ENCODE measurements at places on chromosomes 5 and 9.
A peak's percentile ranks its signal among the peaks of the same experiment; 100 is the strongest.

DNA sequence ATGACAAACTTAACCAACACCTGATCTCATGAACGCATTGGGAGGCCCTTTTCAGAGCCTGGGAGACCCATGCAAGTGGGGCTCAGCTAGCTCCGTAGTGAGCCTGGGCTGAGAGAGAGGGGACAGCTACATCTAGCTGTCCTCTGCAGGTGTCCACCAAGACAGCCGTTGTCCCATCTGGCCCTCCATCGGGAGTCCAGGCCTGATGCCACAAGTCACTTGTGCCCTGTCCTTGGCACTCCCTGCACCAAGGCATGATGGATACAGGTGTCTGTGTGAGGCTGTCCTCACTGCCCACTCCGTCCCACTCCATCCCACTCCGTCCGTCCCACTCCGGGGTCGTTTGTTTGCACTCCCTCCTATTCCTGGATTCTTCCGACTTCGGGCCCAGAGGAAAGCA is 2.5 kb upstream of the EDF1 start:
- H3K36me3 ChIP-seq, result no peaks in the 10 kb centered on the region
- no peak overlapping the region for H3K27ac ChIP-seq
- DNase-seq, result no peak

DNA sequence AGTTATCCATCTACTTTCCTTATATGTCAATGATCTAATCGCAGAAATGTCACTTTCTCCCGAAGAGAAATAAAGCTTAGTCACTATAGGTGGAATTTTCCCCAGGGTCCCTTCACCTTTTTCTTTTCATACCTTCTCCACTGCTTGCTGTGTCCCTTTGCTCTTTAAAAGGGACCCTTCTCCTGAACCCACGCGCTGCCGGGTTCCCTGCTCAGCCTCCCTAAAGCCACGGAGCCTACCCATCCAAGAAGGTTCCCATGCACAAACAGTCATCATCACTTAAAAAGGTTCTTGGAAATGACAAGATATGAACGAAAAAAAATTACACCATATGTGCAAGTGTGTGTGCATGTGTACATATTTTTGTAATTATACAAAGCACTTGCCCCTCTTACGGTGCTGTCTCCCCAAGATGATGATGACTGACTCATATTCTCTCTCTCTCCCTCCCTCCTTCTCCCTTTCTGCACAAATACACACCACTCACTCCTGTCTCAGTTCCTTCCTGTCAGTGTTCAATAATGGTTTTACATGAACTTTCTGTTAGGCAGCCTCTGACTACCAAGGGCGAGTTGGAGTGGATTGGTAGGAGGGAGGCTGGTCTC is 1.5 kb upstream of the PTPRD start:
- no peak for DNase-seq
- H3K27me3 ChIP-seq, result peaks cover 5% of the 10 kb centered on the region
- H3K36me3 ChIP-seq, result no peaks in the 10 kb centered on the region
- H3K4me3 ChIP-seq, result no peak overlapping the region
- H3K4me1 ChIP-seq, result no peaks in the 10 kb centered on the region

DNA sequence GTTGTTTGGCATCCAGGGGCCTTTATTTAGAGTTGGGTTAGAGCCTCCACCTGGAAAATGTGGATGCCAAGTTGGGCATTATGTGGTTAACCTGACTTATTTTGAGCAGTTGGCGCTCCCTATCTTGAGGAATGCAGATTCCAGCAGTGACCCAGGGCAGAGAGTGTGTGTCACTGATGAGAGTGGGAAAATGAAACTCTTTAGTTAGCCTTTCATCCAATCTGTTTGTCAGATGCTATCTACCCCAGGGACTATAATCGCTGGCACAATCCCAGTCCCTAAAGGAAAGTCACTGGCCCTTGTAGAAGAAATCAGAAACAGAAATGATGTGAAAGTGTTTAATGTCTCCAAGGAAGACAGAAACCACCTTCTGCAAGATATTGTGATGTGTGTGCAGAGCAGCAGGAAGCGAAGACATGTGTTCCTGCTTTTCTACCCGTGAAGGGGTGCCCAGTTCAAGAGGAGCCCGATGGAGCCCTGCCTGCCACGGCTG is 10.2 kb upstream of the STING1 start:
- H3K27ac ChIP-seq, result no peak overlapping the region
- no peaks in the 10 kb centered on the region for H3K27me3 ChIP-seq
- no peaks in the 10 kb centered on the region for H3K4me1 ChIP-seq
- H3K4me3 ChIP-seq, result no peak overlapping the region
- H3K36me3 ChIP-seq, result no peaks in the 10 kb centered on the region

GRCh38 chr9:125971050-125971449 is 223.9 kb downstream of the PBX3 start:
- no peaks in the 10 kb centered on the region for H3K36me3 ChIP-seq
- H3K4me1 ChIP-seq, result no peaks in the 10 kb centered on the region
- no peak overlapping the region for H3K27ac ChIP-seq
- no peak for DNase-seq
- H3K4me3 ChIP-seq, result no peak overlapping the region

DNA sequence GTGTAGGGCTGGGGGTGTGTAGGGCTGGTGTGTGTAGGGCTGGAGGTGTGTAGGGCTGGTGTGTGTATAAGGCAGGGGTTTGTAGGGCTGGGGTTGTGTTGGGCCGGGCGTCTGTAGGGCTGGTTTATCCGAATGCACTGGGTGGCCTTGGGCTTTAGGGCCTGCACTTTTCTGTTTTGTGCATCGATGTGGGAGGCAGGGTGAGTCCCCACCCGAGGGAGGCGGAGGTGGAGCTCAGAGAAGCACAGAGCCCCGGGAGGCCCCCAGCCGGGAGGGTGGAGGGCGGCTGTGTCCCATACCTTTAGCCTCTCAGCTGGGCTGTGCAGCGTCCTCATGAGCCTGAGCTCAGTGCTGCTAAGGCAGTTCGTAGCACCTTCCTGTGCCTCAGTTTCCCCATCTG is 13.5 kb downstream of the COL5A1 start:
- H3K27me3 ChIP-seq, result no peaks in the 10 kb centered on the region
- H3K36me3 ChIP-seq, result no peaks in the 10 kb centered on the region
- no peaks in the 10 kb centered on the region for H3K4me1 ChIP-seq
- no peak for DNase-seq
- no peak overlapping the region for H3K4me3 ChIP-seq
- no peak overlapping the region for H3K27ac ChIP-seq

DNA sequence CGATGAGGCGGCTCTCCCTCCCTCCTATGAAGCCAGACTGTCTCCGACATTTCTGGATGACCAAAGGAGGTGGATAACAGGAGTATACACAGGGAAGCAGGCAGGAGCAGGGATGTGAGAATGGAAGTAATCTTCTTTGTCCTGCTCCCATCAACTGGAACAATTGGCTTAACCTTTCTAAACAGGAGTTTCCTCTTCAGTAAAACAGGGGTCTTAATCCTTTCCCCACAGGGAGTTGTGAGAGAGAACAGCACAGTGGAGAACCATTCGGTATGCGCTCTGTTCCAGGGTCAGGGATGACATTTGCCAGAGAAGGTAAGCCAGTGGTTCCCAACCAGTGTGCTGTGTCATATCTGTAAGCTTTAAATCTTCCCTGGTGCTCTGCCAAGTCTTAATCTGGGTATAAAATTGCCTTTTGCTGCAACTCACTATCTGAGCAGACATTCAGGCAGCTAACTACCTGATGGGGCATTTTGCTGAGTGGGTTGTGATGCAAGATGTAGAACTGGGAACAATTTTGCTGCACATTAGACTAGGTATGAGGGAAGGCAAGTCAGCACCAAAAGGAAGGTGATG is 294.8 kb upstream of the KIF2A start:
- DNase-seq, result no peak
- H3K27me3 ChIP-seq, result no peaks in the 10 kb centered on the region
- H3K36me3 ChIP-seq, result no peaks in the 10 kb centered on the region
- no peak overlapping the region for H3K27ac ChIP-seq
- no peak overlapping the region for H3K4me3 ChIP-seq

DNA sequence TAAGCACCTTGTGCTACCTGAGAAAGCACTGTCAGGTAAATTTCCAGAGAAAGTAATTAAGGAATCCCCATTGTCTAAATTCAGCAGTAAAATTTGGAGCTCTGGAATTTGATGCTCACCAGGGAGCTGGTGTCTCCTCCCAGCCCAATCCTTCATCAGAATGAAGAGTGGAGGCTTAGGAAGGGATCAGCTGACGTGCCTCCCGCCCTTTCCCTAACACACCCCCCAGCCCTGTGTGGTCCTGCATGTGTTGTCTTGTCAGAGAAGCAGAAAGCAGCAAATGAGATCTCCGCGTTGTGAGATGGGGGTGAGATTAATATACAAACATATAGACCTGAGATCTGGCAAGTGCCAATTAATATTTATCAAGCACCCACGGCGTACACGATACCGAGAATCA is 26.9 kb upstream of the BARHL1 start:
- no peak overlapping the region for H3K27ac ChIP-seq
- H3K4me3 ChIP-seq, result no peak overlapping the region
- H3K27me3 ChIP-seq, result peaks cover 2% of the 10 kb centered on the region
- no peaks in the 10 kb centered on the region for H3K36me3 ChIP-seq
- no peaks in the 10 kb centered on the region for H3K4me1 ChIP-seq

- no peak overlapping the region for H3K27ac ChIP-seq
- peak overlapping the region; percentile 98 for H3K4me3 ChIP-seq
- no peaks in the 10 kb centered on the region for H3K27me3 ChIP-seq
- peak; percentile 50 for DNase-seq
- no peaks in the 10 kb centered on the region for H3K36me3 ChIP-seq
Measured at GRCh38 chr5:16934123-16934522, 2.0 kb downstream of the MYO10 start.

GRCh38 chr5:126126574-126126973 is 296.6 kb upstream of the GRAMD2B start:
- no peak overlapping the region for H3K27ac ChIP-seq
- H3K4me3 ChIP-seq, result no peak overlapping the region
- no peaks in the 10 kb centered on the region for H3K27me3 ChIP-seq

- no peaks in the 10 kb centered on the region for H3K36me3 ChIP-seq
- no peaks in the 10 kb centered on the region for H3K27me3 ChIP-seq
- no peak overlapping the region for H3K4me3 ChIP-seq
- no peak for DNase-seq
- H3K4me1 ChIP-seq, result no peaks in the 10 kb centered on the region
Measured at GRCh38 chr5:132251220-132251725, 6.2 kb upstream of the PDLIM4 start.

- H3K27ac ChIP-seq, result no peak overlapping the region
- H3K36me3 ChIP-seq, result no peaks in the 10 kb centered on the region
- H3K27me3 ChIP-seq, result no peaks in the 10 kb centered on the region
- no peak for DNase-seq
- no peaks in the 10 kb centered on the region for H3K4me1 ChIP-seq
Measured at GRCh38 chr5:98535901-98536300, 237.6 kb upstream of the RGMB start.

GRCh38 chr9:98191181-98191608 is 1.2 kb downstream of the CORO2A start:
- no peaks in the 10 kb centered on the region for H3K36me3 ChIP-seq
- DNase-seq, result no peak
- H3K4me3 ChIP-seq, result peak overlapping the region; percentile 63
- H3K27ac ChIP-seq, result peak overlapping the region; percentile 93

GRCh38 chr5:134450374-134450773 is 38.7 kb upstream of the CDKN2AIPNL start:
- H3K4me3 ChIP-seq, result no peak overlapping the region
- no peak for DNase-seq
- no peaks in the 10 kb centered on the region for H3K36me3 ChIP-seq
- no peaks in the 10 kb centered on the region for H3K27me3 ChIP-seq

DNA sequence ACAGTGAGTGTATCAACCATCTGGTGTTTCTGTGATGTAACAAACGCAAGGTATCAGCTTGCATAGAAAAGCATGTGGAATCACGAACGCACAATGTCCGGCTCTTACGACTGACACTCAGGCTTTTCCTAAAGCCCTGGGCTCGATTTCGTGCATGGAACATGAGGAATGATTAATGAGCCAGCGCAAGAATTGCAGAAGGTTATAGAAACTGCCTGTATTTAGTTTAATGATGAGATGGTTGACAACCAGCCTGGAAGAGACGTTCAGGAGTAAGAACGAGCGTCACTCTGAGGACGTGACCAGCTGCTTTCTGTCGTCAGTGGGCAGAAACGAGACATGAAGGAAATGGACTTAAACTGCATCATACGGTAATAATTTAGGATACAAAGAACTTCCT is 497.6 kb downstream of the IRX1 start:
- no peak for DNase-seq
- no peak overlapping the region for H3K27ac ChIP-seq
- H3K27me3 ChIP-seq, result no peaks in the 10 kb centered on the region
- H3K4me3 ChIP-seq, result no peak overlapping the region
- H3K36me3 ChIP-seq, result no peaks in the 10 kb centered on the region

- DNase-seq, result no peak
- H3K27ac ChIP-seq, result no peak overlapping the region
- H3K27me3 ChIP-seq, result no peaks in the 10 kb centered on the region
- no peaks in the 10 kb centered on the region for H3K4me1 ChIP-seq
Measured at GRCh38 chr5:145718956-145719355, 116.2 kb downstream of the PRELID2 start.

DNA sequence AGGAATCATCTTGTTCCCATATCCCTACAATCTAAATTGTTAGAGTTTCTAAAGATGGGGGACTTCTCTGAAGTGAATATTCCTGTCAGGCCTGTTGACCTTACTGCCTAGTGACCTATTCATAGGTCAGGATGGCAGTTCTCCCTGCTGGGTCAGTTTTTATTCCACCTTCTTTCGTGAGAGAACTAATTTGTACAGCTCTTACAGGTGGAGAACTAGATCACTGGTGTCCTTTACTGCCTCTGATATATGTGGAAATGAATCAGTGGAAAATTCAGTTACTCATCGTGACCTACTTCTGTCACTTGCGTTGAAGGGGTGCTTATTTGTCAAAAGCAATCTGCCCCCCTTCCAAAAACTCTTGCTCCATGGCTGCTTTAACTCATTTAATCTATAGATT is 164.9 kb downstream of the CD180 start:
- H3K27ac ChIP-seq, result no peak overlapping the region
- no peak for DNase-seq
- no peak overlapping the region for H3K4me3 ChIP-seq
- H3K27me3 ChIP-seq, result no peaks in the 10 kb centered on the region
- no peaks in the 10 kb centered on the region for H3K36me3 ChIP-seq

- H3K27ac ChIP-seq, result no peak overlapping the region
- H3K4me1 ChIP-seq, result no peaks in the 10 kb centered on the region
- no peak overlapping the region for H3K4me3 ChIP-seq
- DNase-seq, result no peak
- no peaks in the 10 kb centered on the region for H3K36me3 ChIP-seq
- no peaks in the 10 kb centered on the region for H3K27me3 ChIP-seq
Measured at GRCh38 chr9:127694890-127695720, 11.7 kb upstream of the CFAP157 start.

DNA sequence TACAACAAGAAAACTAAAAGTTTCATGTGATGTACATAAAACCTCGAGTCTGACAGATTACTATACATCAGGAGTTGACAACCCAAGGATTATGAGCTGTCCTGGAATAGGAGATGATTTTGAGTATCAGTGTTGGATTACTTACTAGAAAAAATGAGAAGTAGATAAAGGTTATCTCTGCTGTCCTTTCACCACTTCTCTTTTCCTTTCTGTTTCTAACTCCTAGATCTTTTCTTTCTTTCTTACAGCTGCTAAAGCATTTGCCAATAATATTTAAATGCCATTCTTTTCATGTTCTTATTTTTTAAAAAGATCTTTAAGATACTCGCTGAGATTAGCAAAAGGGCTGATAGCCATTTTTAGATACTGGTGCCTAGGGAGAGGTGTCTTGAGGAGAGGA is 14.8 kb downstream of the RBM27 start:
- no peaks in the 10 kb centered on the region for H3K4me1 ChIP-seq
- H3K27ac ChIP-seq, result no peak overlapping the region
- H3K27me3 ChIP-seq, result no peaks in the 10 kb centered on the region
- no peak for DNase-seq

Data from prostate gland (tissue), 2 donors.